Naive thymus-derived CD4-positive, alpha-beta T cell (primary cell): ENCODE measurements at places on chromosomes 2 and 18. TPM values are rescaled to one million over a fixed set of nuclear protein-coding genes. Genes with fewer than 3 reads are reported as not detected.

EMX1 gene
- total RNA-seq: not detected in 2 replicates

CNDP1 gene
- 0.34 TPM for total RNA-seq

DNA sequence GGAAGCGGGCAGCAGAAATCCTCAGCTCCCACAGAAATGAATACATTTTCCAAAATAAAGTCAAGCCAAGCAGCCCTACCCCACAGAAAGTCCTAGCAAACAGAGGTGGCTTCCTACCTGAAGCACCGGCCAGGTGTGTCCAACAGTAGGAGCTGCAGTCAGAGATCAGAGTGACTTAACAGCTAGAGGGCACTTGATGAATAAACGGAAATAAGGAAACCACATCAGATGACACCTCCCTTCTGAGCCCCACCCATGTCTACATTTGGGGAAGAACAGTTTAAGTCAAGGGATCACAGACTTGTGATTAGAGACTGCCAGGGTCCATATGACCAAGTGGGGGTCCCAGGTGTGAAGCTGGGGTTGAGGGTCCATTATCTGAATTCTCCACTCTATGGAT lies at the start of gene CXCR1:
TSS of gene CXCR1 (minus strand) at position 172 of the 400 bp plus-strand sequence. CDS start 1,751 bp downstream, outside the sequence.
- peak; percentile 63 for DNase-seq

DNA sequence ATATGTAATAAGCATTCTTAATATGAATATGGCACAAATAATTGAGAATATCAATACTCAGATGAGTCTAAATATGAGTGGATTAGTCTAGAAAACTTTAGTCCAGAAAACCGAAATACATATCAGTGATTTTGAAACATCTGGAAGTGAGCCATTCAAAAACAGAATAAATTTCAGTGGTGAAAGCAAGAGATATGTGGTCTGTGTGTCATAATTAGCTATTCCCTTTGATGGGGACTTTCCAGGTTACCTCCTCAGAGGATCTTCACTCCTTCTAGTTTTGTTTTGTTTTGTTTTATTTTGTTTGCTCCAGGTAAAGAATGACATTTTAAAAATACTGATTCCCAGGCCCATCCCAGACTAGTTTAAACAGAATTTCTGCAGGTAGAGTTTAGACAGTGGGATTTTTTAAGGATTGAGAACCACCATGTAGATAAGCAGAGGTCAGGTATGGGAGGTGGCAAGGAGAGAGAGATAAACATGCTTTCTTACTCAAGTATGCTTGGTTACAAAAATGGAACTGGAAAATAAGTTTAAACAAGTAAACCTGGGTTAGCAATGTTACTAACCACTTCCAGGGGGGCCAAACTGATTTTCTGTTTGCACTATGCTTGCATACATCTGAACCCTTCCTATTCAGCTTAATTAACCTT lies 70.7 kb downstream of the NABP1 start:
- DNase-seq: no peak

DNA sequence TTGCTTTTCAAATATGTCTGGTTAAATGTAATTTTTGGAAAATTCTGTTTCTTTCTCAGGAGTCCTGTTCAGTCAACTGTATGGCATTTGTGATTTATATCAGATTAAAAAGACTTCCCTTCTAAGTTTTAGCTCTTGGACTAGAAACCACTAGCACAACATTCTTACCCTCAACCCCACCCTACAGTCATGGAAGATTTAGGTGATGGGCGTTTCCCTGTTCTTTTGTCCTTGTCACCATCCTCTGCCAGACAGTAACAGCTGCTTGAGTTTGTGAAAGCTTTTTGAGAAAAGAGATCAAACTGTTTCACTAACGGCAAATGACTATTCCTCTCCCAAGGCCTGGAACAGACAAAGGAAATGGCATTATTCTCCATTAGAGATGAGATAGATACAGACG lies 31.8 kb downstream of the SERPINB5 start:
- no peak for DNase-seq

GRCh38 chr2:158489366-158490112 lies 32.8 kb downstream of the PKP4 start:
- no peak for DNase-seq

TRABD2A gene
- total RNA-seq: 75.0 and 78.8 TPM in 2 replicates

SLC35F5 gene
- total RNA-seq: 25.5 TPM

- peak; percentile 78 for DNase-seq
These were observed 79.0 kb downstream of the HDAC4 start for GRCh38 chr2:239321596-239322415.

ZNF638 gene
- total RNA-seq: 204 TPM

GRCh38 chr2:154452471-154452870 lies 246.0 kb upstream of the KCNJ3 start:
- DNase-seq: no peak
